ENCODE measurements at places on chromosomes 13 and 19.

GRCh38 chr13:77239312-77239711 lies 87.6 kb downstream of the MYCBP2 start:
- no peak for DNase-seq

DNA sequence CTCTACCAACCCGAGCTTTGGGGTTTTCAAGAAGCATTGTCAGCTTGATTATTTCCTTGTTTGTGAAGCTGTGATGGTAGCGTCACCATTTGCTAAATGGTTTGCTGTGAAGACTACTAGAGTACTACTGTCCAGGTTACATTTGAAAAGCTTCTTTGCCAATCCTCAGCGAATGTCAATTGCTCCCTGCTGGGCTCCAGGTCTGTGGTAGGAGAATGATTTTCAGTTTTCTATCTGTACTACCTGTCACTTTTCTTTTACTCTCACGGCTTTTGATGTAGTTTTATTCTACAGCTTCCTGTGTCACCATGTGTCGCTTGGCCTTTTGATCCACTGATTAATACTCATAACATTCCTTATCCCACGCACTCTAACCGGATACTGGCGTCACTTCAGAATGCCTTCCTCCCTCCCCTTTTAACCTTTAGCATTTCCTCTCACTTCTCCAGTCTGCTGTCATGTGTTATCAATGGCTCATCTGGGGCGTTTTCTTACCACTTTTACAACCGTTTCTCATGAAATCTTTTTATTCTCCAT lies 7.5 kb upstream of the GPR183 start:
- no peak for DNase-seq

GRCh38 chr13:75740031-75740430 lies 103.9 kb downstream of the LMO7 start:
- DNase-seq: no peak

- DNase-seq: no peak
Observed at GRCh38 chr19:5908773-5909442, 4.2 kb downstream of the VMAC start.

- DNase-seq: no peak
Observed at GRCh38 chr13:88456151-88456550, 785.0 kb downstream of the SLITRK5 start.

GRCh38 chr13:35888457-35888883 lies 242.7 kb downstream of the DCLK1 start:
- DNase-seq: no peak

DNA sequence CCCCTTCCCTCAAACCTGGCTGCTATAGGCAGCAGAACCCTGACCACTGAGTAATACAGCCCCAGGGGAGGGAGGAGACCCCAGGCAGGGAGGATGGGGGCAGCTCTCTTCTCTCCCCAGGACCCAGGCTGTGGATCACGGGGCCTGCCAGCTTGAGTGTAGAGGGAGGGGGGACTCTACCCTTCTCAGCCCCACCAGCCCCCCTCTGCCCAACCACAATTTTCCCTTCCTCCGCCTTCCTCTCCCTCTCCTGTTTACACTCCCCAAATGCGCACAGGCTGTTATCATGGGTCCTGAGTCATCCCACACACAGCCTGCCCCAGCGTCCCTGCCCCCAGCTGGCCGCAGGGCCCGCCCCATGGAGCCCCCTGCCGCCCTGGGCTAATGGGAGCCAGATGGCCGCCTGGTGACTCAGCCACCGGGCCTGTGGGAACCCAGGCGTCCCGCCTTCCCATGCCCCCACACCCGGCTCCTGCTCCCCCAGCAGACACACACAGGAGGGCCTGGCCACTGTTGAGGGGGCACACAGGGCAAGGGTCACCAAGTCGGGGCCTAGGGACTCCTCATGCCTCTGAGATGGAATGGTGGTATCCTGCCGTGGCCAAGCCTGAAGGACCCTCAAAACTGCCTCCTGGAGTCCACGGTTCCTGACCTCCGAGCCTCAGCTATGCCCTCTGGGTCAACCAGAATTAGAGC lies 13.6 kb downstream of the CCDC97 start:
- peak; percentile 62 for DNase-seq

GRCh38 chr19:802498-803098 lies 5.3 kb downstream of the PTBP1 start:
- no peak for DNase-seq

GRCh38 chr19:36258028-36258875 lies 43.3 kb downstream of the ZNF146 start:
- no peak for DNase-seq

GRCh38 chr13:101751488-101751887 lies 299.0 kb downstream of the ITGBL1 start:
- peak; percentile 16 for DNase-seq

GRCh38 chr13:111034811-111035210 lies 80.3 kb upstream of the ARHGEF7 start:
- no peak for DNase-seq

GRCh38 chr19:1268226-1269064 lies 687 bp upstream of the CIRBP start:
- DNase-seq: no peak

- DNase-seq: no peak
Observed at GRCh38 chr19:16367261-16367683, 42.6 kb downstream of the KLF2 start.
